Renal pelvis (tissue), 12 donors: ENCODE measurements at places on chromosomes 12 and 14.

GRCh38 chr12:131056626-131057025 lies 102.9 kb downstream of the ADGRD1 start:
- DNase-seq = no peak

GRCh38 chr12:68975811-68976210 lies 42.8 kb upstream of the CPM start:
- DNase-seq = no peak

GRCh38 chr14:37595809-37596621 lies 586 bp downstream of the TTC6 start:
- no peak for DNase-seq

- no peak for DNase-seq
Measured at GRCh38 chr12:56304276-56304675, 4.1 kb upstream of the CS start.

DNA sequence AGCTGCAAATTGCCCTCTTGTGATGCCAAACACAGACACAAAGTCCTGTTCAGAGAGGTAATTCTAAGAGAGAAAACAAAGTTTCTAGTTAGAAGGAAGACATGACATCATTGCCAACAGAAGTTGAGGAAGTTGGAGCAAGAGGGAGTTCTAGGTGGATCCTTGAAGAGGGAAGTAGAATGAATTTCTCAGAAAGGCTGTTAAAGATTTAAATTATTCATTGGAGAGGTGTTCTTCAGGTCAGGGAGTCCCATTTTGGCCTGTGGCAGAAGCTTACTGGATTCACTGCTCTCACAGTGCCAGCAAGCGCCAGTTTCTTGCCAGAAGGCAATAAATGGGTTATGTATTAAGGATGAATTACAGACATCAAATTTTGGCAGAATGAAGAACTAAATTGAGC lies 15.3 kb downstream of the TSFM start:
- no peak for DNase-seq

DNA sequence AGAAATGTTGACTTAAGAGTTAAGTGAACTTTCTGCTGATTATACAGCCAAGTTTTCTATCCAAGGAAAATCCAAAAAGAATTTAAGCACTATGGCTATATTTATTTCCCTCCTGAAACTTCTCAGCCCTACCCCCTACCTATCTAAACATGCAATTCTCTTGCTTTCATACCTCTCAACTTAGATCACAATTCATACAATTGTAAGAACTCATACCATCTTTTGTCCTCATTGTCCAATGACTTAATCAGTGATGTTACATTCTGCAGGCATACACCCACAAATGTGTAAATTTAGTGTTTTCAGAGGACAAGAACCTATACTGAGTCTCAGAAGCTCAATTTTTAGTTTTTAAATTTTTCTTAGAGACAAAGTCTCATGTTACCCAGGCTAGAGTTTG lies 62.1 kb downstream of the ZFC3H1 start:
- no peak for DNase-seq

- no peak for DNase-seq
Measured at GRCh38 chr14:104401785-104402184, 177.8 kb upstream of the C14orf180 start.
